T-cell (primary cell): ENCODE measurements at places on chromosomes 4 and X. TPM values are rescaled to one million over a fixed set of nuclear protein-coding genes. Genes with fewer than 3 reads are reported as not detected.

GRCh38 chr4:10461850-10462400 is 4.7 kb upstream of the ZNF518B start:
- DNase-seq, result no peak

- no peak for DNase-seq
Measured at GRCh38 chr4:83232082-83232481, 52.5 kb downstream of the COQ2 start.

DNA sequence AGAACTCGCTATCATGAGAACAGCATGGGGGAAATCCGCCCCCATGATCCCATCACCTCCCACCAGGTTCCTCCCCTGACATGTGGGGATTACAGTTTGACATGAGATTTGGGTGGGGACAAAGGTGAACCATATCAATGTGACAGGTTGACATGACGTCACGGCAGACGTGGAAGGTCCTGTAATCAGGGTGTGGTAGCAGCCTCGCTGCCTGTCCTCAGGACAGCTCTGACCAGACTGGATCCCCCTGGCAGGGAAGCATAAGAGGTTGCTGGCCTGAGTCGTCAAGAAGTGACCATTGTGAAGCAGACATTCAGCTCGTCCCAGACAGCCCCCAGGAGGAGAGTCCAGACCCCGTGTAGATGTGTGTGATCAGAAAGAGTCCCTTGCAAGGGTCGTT is 104.6 kb downstream of the TNIP2 start:
- DNase-seq, result no peak

Gene UXT
- total RNA-seq, result 186 TPM

Gene ERVMER34-1
- not detected for total RNA-seq
